Activated CD4-positive, alpha-beta T cell treated with anti-CD3 and anti-CD28 coated beads for 36 hours (primary cell): ENCODE measurements at places on chromosomes 4 and X. TPM values are rescaled to one million over a fixed set of nuclear protein-coding genes. Genes with fewer than 3 reads are reported as not detected.

- H3K4me3 ChIP-seq = no peak overlapping the region
- DNase-seq = no peak
- no peaks in the 10 kb centered on the region for H3K27me3 ChIP-seq
- H3K36me3 ChIP-seq = no peaks in the 10 kb centered on the region
- H3K4me1 ChIP-seq = no peaks in the 10 kb centered on the region
Measured at GRCh38 chr4:85498068-85498733, 23.3 kb downstream of the ARHGAP24 start.

GRCh38 chrX:133414406-133415275, 648 bp downstream of the GPC4 start:
- H3K4me1 ChIP-seq = peaks cover 5% of the 10 kb centered on the region
- DNase-seq = peak; percentile 9
- peak overlapping the region; percentile 57 for H3K4me3 ChIP-seq
- no peaks in the 10 kb centered on the region for H3K36me3 ChIP-seq

DNA sequence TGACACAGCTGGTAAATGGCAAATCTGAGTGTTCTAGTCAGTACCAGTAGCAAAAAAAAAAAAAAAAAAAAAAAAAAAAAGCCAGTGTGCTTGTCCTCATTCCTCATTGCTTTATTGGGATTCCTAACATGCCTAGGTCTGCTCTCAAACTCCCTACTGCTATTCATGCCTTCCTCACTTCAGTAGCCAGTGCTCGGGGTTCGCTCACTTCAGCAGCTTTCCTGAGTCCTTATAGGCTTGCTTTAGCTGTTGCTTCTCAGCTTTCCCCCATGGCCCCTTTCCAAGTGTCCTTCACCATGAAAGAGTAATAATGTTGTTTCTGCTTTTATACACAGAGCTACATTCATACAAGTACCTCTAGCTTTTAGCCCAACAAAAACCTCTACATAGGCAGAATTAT, 30.8 kb downstream of the SLITRK2 start:
- H3K4me1 ChIP-seq = no peaks in the 10 kb centered on the region
- DNase-seq = no peak
- H3K36me3 ChIP-seq = no peaks in the 10 kb centered on the region
- no peak overlapping the region for H3K27ac ChIP-seq
- no peaks in the 10 kb centered on the region for H3K27me3 ChIP-seq

DNA sequence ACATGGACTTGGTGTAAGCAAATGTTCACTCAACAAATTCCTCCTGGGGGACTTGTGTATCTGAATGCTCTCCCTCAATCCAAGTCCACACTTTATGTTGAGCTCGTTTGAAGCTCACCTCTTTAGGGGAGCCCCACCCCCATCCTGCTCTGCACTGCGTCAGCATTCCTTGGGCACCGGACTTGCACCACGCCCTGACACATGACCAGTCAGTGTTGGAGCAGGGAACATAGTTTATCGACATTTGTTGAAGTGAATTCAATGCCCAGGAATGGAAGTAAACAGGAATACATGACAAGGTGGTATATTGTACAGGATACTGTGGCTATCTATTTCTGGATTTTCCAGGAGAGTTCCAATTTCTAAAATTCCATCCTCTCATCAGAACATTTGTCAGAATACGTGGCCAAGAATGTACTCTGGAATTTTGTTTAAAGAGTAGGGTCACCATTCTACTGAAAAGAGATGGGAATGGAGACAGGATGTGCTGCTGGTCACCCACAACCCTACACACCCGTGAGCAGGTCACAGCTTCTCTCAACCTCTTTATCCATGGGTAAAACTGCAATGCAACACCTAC, 60.0 kb upstream of the LNX1 start:
- H3K4me1 ChIP-seq = no peaks in the 10 kb centered on the region
- H3K36me3 ChIP-seq = no peaks in the 10 kb centered on the region
- peaks cover 14% of the 10 kb centered on the region for H3K27me3 ChIP-seq
- DNase-seq = no peak
- H3K27ac ChIP-seq = no peak overlapping the region
- no peak overlapping the region for H3K4me3 ChIP-seq

DNA sequence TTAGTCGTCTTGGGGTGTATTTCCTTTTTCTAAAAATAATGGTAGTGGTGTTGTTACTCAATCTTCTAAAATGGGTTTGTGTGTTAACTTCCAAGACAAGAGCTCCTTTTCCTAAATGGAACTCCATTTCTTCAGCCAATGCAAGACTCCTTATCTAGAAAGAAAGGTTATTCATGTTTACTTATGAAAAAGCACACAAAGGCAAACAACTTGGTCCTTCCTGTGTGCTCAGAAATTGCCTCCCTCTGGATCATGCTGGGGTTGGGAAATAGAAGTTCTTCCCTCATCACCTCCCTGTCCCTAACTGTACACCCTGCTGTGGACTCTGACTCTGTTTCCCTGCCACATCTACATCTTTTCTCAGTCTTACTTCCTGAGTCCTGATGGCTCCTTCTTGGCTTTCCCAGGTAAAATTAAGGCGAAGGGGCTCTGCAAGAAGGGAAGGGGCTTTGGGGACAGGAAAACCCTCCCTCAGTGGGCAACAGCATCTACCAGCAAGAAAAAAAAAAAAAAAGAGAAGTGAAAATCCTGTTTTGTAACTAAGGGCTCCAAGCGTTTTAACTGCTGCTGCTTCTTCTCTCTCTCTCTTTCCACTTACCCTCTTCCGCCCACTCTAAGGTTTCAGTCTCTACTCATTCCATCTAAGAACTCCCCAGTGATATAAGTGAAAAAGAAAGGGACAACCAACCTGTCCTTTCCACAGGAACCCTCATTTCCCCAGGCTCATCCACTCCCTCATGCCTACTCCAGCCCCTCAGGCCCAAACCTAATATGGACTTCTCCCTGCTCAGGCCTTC, 19.8 kb upstream of the TASL start:
- no peak for DNase-seq
- H3K27me3 ChIP-seq = no peaks in the 10 kb centered on the region
- no peak overlapping the region for H3K4me3 ChIP-seq
- peaks cover 22% of the 10 kb centered on the region for H3K4me1 ChIP-seq
- H3K27ac ChIP-seq = no peak overlapping the region
- H3K36me3 ChIP-seq = no peaks in the 10 kb centered on the region

- no peak overlapping the region for H3K27ac ChIP-seq
- H3K4me3 ChIP-seq = no peak overlapping the region
- H3K27me3 ChIP-seq = no peaks in the 10 kb centered on the region
- DNase-seq = no peak
- H3K4me1 ChIP-seq = peaks cover 3% of the 10 kb centered on the region
Measured at GRCh38 chr4:85607624-85608023, 132.7 kb downstream of the ARHGAP24 start.

- peaks cover 4% of the 10 kb centered on the region for H3K27me3 ChIP-seq
- H3K4me1 ChIP-seq = no peaks in the 10 kb centered on the region
- DNase-seq = no peak
- H3K36me3 ChIP-seq = no peaks in the 10 kb centered on the region
- no peak overlapping the region for H3K27ac ChIP-seq
Measured at GRCh38 chr4:183158062-183158461, 59.0 kb downstream of the WWC2 start.

DNA sequence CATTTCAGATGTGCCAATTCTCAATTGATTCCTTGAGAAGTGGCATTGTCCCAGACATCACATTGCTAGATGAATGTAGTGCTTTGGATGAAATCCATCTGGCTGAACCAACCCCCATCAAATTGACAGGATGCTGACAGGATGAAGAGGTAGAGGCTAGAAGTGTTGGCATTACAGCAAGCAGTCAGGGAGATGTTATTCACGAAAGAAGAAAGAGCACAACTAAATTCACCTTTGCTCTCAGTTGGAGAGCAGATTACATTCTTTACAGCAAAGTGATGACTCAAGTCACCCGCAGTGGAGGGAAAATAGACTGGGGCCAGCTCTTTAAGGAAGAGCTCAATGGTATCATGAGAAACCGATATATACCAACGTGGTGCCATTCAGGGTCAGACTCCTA, 259.6 kb downstream of the C4orf33 start:
- H3K27ac ChIP-seq = no peak overlapping the region
- peaks cover 15% of the 10 kb centered on the region for H3K27me3 ChIP-seq
- no peak overlapping the region for H3K4me3 ChIP-seq
- H3K4me1 ChIP-seq = no peaks in the 10 kb centered on the region

DNA sequence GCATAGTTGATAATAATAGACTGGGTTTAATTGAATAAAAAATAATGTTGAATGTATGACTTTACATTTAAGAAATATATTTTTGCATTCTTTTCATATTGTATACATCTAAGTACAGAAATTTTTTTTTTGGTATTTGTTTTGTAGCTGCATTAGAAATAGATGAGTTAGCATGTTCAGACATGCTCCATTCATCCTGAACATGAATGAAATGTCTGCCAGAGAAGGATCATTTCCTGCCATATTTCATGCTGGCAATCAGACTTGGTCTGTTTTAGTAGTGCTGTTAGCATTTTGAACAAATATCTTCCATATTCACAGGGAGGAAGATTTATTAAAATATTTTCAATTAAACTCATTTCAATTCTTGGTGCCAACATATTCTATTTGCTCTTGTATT, 98.9 kb downstream of the FRMPD4 start:
- no peak for DNase-seq
- H3K4me3 ChIP-seq = no peak overlapping the region
- no peaks in the 10 kb centered on the region for H3K27me3 ChIP-seq
- H3K27ac ChIP-seq = no peak overlapping the region

DNA sequence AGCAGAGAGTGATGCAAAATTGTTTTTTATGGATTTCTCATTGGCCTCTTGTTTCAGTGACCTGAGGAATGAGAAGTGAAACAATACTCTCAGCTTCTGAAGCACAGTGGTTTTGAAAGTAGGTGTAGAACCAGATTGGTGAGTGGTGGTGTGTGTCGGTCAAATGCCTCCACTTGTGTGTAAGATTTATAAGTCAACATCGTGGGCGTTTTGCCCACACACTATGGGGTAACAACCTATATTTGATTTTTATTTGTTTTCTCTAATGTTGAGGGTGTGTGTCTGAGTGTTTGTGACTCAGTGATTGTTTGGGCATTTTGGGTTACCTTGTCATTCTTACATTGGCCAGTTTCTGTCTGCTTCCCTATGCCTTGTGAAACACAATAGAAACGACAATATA, 23.3 kb downstream of the ADGRL3 start:
- no peaks in the 10 kb centered on the region for H3K4me1 ChIP-seq
- no peak for DNase-seq
- no peak overlapping the region for H3K27ac ChIP-seq
- no peak overlapping the region for H3K4me3 ChIP-seq
- H3K36me3 ChIP-seq = no peaks in the 10 kb centered on the region

DNA sequence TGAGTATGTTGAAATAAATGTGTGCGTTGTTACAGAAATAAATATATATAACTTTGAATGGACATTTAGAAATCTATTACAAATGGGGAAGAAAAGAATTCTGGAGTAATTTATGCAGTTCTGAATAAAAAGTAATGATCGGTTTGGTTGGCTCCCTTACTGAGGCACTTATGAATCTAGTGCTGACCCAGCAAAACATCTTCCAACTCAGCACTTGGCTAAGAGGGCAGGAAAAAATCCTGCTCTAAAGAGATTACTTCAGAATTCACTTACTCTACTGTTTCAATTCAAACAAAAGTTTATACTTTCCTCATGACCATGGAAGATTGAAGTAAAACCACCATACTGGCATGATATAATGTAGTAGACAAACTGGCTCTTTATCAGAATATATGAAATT, 123.9 kb upstream of the RXFP1 start:
- H3K27ac ChIP-seq = no peak overlapping the region
- H3K27me3 ChIP-seq = peaks cover 2% of the 10 kb centered on the region
- no peaks in the 10 kb centered on the region for H3K4me1 ChIP-seq

DNA sequence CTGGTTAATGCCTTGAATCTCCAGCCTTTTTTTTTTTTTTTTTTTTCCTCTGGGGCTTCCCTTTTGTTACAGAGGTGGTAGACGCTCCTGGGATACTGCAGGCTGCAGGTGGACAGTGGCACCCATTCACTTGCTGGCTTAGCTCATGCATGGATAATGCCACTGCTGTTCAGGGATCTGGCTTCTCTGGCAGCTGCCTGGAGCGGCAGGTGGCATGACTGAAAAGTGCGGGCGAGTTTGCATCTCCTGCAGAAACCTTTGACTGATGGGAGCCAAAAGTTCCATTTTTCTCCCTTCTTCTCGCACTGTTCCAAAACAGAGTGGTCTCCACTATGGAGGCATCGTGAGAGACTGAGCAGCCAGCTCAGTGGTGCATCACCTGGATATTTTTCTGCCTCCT, 5.9 kb upstream of the STIM2 start:
- no peaks in the 10 kb centered on the region for H3K27me3 ChIP-seq
- no peak overlapping the region for H3K27ac ChIP-seq
- peaks cover 23% of the 10 kb centered on the region for H3K4me1 ChIP-seq

DNA sequence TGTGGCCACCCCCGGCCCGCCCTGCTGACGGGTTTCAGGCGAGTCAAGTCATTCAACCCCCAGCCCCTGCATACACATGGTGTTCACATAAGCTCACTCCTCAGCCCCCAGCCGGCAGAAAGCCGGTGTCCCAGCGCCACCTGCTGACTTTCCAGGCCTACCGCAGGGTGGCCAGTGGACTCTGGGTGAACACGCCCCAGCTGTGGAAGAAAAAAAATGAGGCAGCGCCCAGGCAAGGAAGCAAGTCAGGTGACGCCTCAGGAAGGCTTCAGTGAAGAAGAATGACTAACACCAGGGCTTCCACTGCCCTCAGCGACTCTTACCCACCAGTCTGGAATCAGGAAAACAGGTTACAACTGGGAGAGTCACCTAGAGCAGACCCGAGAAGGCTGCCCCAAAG, 15.8 kb downstream of the BCAP31 start:
- H3K36me3 ChIP-seq = peaks cover 18% of the 10 kb centered on the region
- no peak overlapping the region for H3K27ac ChIP-seq
- no peaks in the 10 kb centered on the region for H3K27me3 ChIP-seq
- H3K4me1 ChIP-seq = no peaks in the 10 kb centered on the region
- peak; percentile 71 for DNase-seq
- no peak overlapping the region for H3K4me3 ChIP-seq

- no peaks in the 10 kb centered on the region for H3K4me1 ChIP-seq
- no peaks in the 10 kb centered on the region for H3K36me3 ChIP-seq
- no peaks in the 10 kb centered on the region for H3K27me3 ChIP-seq
- H3K4me3 ChIP-seq = no peak overlapping the region
Measured at GRCh38 chrX:117653396-117653795, 463.2 kb downstream of the KLHL13 start.

- H3K36me3 ChIP-seq = no peaks in the 10 kb centered on the region
- no peak overlapping the region for H3K27ac ChIP-seq
- no peak for DNase-seq
Measured at GRCh38 chr4:177229331-177229730, 80.3 kb upstream of the NEIL3 start.

- peaks cover 8% of the 10 kb centered on the region for H3K4me1 ChIP-seq
- no peak for DNase-seq
- H3K27ac ChIP-seq = no peak overlapping the region
- H3K4me3 ChIP-seq = no peak overlapping the region
- peaks cover 40% of the 10 kb centered on the region for H3K27me3 ChIP-seq
Measured at GRCh38 chr4:65669111-65670019, 924 bp downstream of the EPHA5 start.

The KLHL4 gene
- not detected for total RNA-seq

The MGAT4D gene
- not detected for total RNA-seq

The SPANXB1 gene
- total RNA-seq = not detected

The TMSB15C gene
- 2.3 TPM for total RNA-seq

The NDNF gene
- total RNA-seq = 0.16 TPM

The F9 gene
- not detected for total RNA-seq

The HTRA3 gene
- not detected for total RNA-seq

The GALNT7 gene
- total RNA-seq = 11.4 TPM

The AKAP14 gene
- total RNA-seq = not detected

The RTL5 gene
- 0.14 TPM for total RNA-seq
